Stimulated activated CD8-positive, alpha-beta memory T cell treated with anti-CD3 and anti-CD28 coated beads, Interleukin-7, amount 100 ng/mL, for 1 hour (primary cell): ENCODE measurements at places on chromosomes 16 and 17.

GRCh38 chr17:60372790-60373483, 19.0 kb downstream of the USP32 start:
- DNase-seq = no peak

DNA sequence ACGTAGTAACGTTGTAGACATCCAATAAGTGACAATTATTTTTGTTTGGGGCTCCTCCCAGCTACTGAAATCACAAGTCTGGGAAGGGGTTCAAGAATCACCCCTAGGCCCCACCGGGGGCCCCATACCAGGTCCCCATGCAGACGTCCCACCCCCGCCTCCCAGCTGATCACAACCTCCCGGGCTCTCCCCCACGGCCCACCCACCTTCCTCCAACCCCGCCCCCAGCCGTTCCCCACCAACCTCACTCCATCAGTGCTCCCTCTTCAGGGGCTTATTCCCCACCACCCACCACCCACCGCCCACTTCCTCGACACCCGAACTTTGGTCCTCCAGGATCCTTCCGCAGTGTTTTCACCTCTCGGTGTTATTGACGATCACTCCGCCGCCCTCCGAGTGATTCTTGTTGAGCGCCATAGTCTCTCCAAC, 240 bp downstream of the WBP2 start:
- DNase-seq = no peak

GRCh38 chr17:43449470-43450248, 34.1 kb upstream of the DHX8 start:
- DNase-seq = no peak

DNA sequence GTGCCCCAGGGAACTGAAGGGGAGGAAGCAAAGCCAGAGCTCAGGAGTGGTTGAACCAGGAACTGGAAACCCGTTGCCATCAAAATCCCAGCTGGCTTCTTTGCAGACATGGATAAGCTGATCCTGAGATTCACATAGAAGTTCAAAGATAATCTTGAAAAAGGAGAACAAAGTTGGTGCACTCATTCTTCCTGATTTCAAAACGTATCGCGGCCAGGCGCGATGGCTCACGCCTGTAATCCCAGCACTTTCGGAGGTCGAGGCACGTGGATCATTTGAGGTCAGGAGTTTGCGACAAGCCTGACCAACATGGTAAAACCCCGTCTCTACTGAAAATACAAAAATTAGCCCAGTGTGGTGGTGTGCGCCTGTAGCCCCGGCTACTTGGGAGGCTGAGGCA, 7.1 kb downstream of the RAP1GAP2 start:
- DNase-seq = no peak

DNA sequence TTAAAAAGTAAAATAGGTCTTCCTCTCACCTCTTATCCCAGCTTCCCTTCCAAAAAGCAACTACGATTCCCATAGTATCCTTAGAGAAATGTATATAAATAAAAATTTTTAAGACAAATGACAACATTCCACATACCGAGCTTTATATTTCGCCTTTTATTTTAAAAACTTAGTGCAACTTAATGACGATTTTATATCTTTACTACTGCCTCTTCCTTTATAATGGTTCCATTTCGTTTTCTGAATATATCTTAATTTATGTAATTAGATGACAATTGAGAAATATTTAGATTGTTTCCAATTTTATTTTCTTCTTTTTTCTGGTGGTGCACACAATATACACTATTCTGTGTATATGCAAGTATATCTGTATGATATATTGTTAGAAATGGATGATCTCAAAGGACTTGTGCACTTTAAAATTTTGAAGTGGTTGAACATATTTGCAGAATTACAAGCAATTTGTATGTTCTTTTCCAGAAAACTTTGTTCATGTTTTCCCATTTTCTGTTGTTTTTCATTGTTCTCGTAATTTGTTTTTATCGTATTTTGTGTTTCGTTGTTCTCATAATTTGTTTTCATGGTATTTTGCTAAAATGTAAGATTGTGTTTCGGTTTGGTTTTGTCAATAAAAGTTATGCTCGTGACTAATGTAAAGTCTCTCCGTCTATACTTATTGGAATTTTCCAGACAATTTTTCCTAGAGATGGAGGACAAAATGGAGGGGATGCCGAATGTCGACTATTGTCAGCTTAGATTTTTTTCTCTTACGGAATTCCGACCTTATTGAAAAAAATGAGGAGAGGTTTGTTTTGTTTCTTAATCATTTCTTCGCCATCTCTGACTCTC, 20.4 kb upstream of the HOXB13 start:
- no peak for DNase-seq

DNA sequence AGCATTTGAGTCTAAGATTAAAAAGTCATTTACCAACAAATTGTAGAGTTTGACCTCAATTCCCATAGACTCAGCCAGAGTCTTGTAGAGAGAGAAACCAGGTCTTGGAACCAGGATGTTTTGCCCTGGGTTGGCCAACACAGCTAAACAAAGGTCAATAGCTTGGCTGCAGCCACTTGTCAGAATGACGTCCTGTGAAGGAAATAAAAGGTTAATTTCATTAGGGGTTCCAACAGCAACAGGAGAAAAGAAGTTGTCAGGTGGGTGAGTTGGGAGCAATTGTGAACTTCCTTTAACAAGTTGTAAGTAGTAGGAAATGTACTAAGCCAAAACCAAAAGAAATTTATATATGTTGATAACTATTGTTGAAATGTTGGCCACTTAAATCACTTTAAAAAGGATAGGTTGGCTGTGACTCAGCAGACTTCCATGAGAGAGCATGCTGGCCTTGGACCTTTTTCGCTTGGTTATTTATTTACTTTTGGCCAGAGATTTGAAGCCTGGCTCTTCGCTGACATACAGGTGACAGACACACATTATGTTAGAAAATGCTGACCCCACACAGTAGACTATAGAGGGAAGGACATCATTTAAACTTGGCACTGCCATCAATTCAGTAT, 4.3 kb downstream of the TAT start:
- no peak for DNase-seq

- no peak for DNase-seq
Observed at GRCh38 chr16:70432723-70433457, 6.0 kb downstream of the ST3GAL2 start.

GRCh38 chr16:77117707-77118106, 73.3 kb upstream of the MON1B start:
- DNase-seq = no peak

GRCh38 chr16:58265480-58266052, 29.3 kb downstream of the PRSS54 start:
- no peak for DNase-seq
